ENCODE measurements at places on chromosomes 1 and 21. TPM values are rescaled to one million over a fixed set of nuclear protein-coding genes. Genes with fewer than 3 reads are reported as not detected.

WNT9A gene
- 1.1 TPM for polyA plus RNA-seq

CDC42 gene
- 113 TPM for polyA plus RNA-seq

DNA sequence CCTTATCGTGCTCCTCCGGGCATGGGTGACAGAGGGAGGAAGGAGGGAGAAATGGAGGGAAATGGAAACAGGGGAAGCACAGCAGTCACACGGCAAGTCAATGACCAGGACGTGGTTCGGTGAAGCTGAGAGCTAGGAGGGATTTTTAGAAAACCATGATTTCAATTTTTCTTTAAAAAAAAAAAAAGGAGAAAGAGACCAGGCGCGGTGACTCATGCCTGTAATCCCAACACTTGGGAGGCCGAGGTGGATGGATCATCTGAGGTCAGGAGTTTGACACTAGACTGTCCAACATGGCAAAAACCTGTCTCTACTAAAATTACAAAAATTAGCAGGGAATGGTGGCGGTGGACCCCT lies 776 bp upstream of the TNFRSF9 start:
- DNase-seq, result no peak

DNA sequence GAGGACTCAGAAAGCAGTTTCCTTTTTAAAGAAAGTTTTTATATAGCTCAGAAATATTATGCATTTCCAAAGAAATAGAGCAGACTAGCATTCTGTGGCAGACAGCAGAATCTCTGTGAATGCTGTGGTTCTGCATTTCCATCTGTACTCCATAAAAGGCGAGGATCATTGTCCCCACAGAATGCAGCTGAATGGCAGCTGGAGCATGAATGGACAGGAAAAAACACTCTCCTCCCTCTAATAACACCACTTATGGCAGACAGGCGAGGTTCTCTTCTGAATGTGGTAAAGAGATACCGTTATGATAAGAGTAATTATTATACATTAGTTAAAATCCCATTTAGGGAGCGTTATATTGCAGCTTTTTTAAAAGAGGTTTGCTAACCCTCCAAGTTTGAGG lies 81.4 kb upstream of the WLS start:
- DNase-seq, result no peak

DNA sequence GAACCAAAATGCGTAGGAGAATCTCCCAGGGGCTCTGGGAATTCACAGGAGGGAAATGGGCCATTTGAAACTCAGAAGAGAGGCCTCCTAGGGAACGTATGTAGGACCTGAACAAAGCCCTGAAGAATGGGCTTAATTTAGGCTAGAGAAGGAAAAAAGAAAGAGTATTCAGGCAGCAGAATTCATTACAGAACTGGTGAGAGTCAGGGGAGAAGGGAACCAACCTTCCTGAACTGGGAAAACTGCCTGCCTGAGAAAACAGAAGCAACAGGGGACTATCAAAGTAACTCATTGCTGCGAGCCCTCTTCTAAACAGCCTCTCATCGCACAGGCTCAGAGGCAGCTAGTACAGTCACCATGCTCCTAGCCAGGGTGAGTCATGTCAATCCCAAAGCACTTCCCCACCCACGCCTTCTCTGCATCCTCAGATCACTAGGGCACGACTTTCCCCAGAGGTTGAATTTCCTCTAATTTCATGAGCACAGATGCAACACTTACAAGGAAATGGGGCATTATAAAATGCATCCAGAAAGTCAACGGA lies 98.1 kb downstream of the ADSS2 start:
- DNase-seq, result no peak

- DNase-seq, result no peak
These were observed 244.1 kb downstream of the SPATA17 start for GRCh38 chr1:217875229-217875628.

DNA sequence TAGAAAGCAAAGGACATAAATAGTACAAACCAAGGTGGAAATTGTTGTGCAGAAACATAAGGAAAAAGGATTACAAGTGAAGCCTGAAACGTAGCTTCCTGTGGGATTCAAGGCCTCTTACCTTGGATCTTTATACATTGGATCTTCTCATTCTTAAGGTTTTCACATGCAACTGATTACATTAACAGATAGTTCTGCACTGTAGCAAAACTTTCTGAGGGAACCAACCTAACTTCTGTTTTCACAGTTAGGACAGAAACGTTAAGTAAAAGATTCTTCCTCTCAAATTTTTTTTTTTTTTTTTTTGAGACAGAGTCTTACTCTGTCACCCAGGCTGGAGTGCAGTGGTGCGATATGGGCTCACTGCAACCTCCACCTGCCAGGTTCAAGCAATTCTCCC lies 7.8 kb upstream of the TM2D1 start:
- no peak for DNase-seq

GRCh38 chr21:42796327-42797062 lies 82.8 kb downstream of the WDR4 start:
- no peak for DNase-seq
